ENCODE measurements at places on chromosomes 4 and X.

DNA sequence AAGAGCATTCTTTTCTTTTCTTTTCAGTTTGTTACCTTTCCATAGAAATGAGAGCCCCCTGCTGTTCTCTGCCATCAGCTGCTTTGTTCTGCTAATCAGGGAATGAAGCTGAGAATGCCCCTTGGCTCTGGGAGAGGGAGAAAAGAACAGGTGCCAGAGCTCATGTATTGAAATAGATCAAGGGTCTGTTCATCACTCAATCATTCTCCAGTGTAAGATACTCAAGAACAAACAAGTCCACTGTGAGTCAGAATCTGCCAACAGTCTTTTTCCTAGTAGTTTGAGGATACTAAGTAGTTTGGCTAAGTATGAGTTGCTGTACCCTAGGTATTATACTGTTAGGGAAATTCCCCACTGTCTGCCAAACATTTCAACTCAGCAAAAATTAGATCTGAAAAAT, 144.3 kb downstream of the RTL3 start:
- DNase-seq: no peak

- DNase-seq: no peak
These were observed 11.4 kb downstream of the ADH5 start for GRCh38 chr4:99077177-99077576.

- DNase-seq: no peak
These were observed 258.2 kb downstream of the PPP1R2C start for GRCh38 chrX:42519666-42520231.

- DNase-seq: no peak
These were observed 881 bp downstream of the LRCH2 start for GRCh38 chrX:115232933-115233496.

- DNase-seq: no peak
These were observed 113.7 kb downstream of the BMP15 start for GRCh38 chrX:51024106-51024696.

DNA sequence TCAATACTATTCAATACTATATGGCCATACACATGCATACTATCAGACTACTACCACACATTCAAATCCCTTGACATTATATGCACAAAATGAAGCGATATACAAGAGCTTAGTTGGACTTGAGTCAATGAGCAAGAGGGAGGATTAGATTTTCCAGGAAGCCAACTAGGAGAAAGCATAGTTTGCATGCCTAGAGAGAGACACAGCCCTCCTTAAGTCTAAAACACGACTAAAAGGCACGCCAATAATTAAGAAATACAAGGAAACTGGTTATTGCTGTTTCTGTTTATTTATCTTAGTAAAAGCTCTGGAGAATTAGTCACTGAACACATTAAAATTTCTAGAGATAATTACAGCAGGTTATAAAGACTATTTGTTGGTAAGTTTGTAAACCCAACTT, 21.8 kb downstream of the MBNL3 start:
- DNase-seq: no peak

GRCh38 chr4:26842911-26843310, 17.7 kb upstream of the STIM2 start:
- DNase-seq: no peak

DNA sequence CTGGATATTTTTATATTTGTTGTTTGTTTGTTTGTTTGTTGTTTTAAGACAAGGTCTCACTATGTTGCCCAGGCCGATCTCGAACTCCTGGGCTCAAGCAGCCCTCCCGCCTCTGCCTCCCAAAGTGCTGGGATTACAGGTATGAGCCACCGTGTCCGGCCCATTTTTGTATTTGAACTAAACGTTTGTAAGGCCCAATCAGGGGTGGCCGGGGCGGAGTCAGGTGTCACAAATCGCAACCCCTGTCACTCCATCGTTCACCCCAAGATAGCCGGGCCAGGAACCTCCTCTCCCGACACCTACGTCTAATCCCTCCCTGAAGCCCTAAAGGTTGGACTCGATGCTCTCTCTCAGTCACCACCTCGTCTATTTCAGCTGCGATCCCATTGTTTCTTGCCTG, 722 bp upstream of the EFHC2 start:
- DNase-seq: no peak

DNA sequence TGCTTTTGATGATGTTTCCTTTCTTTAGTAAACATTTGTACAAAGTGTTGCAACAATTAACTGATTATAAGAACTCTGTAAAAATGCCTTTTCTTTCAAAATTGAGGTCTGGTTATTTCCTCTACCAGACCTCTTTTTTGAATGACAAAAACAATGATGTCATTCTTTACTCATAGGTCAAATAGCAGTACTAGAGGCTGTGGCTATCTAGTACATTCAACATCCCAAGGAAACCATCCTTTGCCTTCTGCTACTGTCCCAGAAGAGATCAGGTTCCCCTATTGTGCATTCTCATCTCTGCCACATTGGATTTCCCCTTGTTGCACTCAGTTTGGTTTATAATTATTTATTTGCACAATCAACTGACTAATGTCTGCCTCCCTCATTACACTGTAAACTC, 19.1 kb upstream of the MAD2L1 start:
- no peak for DNase-seq

DNA sequence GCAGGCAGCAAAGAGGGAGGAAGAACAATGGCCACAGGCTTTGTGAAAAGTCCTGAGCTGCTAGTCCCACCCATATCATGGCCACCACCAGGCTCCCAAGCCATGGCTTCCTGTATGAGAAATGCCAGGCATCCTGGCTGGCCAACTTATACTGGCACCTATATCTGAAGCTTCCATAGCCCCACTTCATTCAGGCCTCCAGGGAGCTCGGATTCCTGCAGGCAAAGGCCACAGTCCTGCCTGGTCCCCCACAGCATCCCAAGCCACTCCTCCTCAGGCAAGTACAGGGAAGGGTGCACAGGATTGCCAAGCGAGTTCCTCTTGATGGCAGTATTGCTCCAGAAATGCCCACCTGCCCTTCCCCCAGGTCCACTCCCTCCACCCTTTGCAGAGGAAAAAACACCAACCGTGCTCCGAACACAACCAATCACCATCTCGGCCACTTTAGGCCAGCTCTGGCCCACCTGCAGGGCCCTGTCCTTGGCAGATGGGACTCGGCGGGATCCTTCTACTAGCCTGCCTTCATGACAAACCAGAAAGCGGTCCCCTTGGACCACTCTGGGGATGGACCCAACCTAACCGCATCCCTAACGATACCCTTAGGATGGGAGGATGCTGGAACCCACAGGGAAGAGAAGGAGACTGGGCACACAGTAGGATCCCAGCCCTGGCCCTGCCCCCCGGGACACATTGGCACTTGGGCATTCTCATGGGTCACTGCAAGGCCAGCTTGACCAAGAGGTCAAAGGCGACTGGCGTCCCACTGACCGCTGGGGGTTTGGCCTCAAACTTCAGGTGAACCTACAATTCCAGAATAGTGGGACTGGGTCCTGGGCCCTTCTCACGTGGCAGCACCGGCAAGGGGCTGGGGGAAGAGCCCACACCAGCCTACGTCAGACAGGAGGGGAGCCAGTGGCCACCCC, 220.4 kb upstream of the AGTR2 start:
- peak; percentile 59 for DNase-seq

DNA sequence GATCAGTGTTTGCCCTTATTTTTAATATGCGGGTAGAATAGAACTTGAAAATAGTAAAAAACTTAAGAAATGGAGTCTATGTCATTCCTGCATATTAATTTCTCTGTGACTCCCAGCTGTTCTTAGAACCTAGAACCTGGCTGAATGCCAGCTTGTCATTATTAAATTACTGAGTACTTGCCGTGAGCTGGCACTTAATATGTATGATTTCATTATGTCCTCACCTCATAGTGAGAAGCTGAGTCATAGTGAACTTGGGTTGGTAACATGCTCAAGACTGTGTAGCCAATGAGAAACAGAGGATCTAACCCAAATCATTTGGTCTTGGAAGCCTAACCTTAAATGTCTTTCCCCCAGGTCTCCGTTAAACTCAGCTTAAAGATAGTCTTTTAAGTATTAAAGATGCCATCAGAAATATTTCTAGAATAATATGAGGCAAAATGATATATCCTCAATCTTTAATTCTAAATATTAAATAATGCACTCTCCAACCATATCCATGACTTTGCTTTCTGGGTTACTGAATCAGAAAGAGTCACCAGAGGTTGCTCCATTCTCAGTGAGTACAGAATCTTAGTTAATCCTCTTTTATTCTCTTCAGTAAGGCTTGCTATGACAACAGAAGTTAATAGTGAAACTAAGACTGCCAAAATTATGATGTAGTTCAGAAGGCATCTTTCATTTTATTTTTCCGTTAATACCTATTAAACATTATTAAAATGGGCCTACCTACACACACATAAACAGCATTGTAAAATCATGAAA, 58.6 kb upstream of the TLL1 start:
- DNase-seq: no peak

DNA sequence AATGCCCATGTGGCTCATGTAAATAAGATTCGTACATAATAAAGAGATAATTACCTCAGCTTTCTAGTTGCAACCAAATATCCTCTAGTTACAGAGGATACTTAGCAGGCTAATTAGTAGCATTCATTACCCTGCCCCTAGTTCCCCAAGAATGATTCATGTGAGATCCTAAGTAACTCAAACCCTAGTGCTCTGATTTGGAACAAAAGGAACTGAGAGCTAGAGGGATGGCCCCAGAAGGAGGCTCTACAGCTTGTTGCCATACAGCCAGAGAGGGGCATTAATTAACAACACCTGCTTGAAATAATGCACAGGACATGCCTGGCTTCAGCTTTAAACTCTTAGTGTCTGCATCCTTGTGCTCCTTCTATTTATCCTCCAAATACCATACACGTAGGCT, 32.6 kb upstream of the CBR4 start:
- no peak for DNase-seq

- DNase-seq: no peak
These were observed 40.8 kb upstream of the GRPR start for GRCh38 chrX:16082470-16083085.

DNA sequence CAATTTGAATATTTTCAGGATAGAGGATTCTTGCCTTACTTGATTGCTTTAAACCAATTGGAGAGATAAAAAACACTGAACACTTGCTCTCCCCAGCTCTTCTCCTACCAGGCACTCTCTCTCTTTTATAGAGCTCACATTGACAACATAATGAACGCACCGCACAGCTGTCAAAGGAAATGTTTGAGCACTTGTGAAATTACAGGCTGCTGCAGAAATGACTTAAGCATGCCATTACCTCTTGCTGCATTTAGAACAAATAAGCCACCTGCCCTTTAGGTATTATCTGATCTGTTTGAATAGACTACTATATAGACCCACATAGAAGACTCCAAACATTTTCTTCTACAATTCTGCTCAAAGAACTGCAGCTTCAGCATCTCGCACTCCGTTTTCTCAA, 227.7 kb downstream of the C4orf33 start:
- peak; percentile 69 for DNase-seq

DNA sequence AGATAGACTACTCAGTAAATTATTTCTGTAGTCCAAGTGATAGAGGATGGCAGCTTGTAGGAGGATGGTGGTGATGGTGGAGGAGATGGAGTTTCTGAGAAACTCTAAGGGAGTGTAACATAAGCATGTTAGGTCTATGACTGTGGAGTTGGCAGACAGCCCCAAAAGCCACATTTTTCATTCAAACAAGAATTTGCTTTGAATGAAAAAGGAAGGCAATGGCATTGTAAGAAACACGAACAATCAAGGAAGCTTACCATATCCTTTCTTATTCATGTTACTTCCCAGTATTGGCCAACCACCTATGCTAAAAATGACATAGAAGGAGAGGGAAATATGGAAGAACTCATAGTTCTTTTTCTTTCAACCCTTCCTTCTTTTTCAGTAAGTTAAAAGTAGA, 18.7 kb upstream of the SEC24B start:
- DNase-seq: no peak

DNA sequence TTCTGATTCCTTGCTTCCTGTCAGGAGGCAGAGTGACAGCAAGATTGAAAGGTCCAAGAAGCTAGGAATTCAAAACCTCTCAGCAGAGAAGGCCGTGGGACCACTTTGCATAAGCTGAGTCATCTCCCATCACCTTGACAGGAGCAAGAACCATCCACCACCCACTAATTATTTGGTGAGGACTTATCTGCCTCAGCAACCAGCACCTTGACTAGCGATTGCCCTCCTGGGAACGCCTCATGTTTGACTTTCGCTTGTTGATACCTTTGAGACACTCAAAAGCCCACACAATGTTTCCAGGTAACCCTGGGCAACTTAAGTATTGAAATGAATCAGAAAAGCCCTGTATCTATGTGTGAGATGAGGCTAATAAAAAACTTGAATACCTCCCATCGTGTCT, 233.5 kb upstream of the GYPA start:
- no peak for DNase-seq

GRCh38 chrX:120755066-120755846, 120.4 kb downstream of the CT47B1 start:
- DNase-seq: no peak

GRCh38 chr4:185532293-185532692, 3.0 kb downstream of the PDLIM3 start:
- DNase-seq: no peak

DNA sequence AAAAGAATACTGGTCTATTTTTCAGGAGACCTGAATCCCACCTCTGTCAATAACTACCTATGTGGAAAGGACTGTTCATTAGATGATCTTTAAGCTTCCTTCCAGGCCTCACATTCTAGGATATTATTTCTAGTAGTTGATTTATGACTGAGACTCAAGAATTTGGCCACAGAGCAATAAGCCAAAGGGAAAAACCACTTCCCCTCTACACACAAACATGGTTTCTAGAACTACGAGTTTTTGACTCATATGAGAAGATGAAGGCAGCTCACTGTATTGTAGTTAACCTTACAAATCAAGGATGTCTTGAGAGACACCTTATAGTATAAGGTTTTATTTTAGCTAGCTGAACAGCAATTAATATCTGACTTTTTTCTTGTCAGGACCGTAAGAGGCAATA, 36.9 kb upstream of the GDPD2 start:
- DNase-seq: no peak

DNA sequence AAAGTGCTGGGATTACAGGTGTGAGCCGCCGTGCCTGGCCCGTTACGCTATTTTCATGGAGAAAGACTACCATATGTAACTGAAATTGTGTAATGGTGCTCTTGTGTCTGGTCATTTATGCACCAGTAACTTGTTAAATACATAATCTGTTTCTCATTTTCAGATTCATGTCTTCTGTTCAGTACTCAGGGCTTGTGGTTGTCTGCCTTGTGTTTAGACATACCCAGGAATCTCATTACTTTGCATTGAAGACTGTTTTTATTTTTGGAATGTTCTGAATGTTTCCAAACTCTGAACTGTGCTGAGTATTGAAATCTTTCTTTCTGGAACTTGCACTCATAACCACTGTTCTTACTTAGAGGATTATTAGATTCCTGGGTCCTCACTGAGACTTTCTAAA, 52.8 kb downstream of the PDLIM5 start:
- DNase-seq: no peak

DNA sequence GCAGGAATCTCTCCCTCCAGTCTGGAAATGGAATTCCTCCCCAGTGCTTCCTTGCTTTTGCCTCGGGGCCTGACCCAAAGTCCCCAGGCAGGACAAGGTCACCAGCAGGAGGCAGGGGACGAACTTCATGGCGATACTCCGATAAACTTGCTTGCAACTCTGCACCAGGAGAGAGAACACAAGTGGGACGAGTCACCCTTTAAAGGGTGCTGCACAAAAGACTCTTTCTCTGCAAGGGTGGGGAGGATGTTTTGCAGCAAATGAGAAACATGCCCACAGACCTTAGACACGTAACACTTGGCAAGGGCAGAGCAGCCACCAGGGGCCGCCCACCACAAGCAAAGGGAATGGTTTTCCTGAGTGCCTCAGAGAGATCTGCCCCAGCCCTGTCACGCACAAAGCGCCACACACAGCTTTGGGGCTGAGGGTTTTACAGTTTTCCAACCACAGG, at the start of gene FGFBP2:
Gene FGFBP2 (minus strand): TSS at position 175 of the 451 bp plus-strand sequence. CDS start 46 bp downstream, at position 129.
- no peak for DNase-seq

GRCh38 chr4:7422898-7423180, 11.9 kb downstream of the PSAPL1 start:
- DNase-seq: no peak

- no peak for DNase-seq
These were observed 1865.3 kb upstream of the AGA start for GRCh38 chr4:179307297-179308136.
